ENCODE measurements at places on chromosomes 16 and 17. TPM values are rescaled to one million over a fixed set of nuclear protein-coding genes. Genes with fewer than 3 reads are reported as not detected.

Gene HSD17B1
- polyA plus RNA-seq: 0.49 TPM

Gene WIPF2
- polyA plus RNA-seq: 7.9 TPM

Gene ACSM2A
- polyA plus RNA-seq: not detected

Gene ODAD4
- polyA plus RNA-seq: 0.92 TPM

Gene ABCA10
- 0.47 TPM for polyA plus RNA-seq

Gene OR4D2
- polyA plus RNA-seq: not detected

GRCh38 chr17:27565874-27566670, 64.9 kb upstream of the LGALS9 start:
- DNase-seq: no peak

GRCh38 chr16:49455181-49455990, 81.8 kb downstream of the C16orf78 start:
- no peak for DNase-seq

GRCh38 chr17:82103553-82104451, 5.8 kb upstream of the FASN start:
- DNase-seq: no peak

All from BJ (cell line).